Neural crest cell (in vitro differentiated cells): ENCODE measurements at places on chromosomes 12 and 14. TPM values are rescaled to one million over a fixed set of nuclear protein-coding genes. Genes with fewer than 3 reads are reported as not detected.

- H3K36me3 ChIP-seq: no peaks in the 10 kb centered on the region
- H3K4me3 ChIP-seq: no peak overlapping the region
- peak overlapping the region; percentile 86 for H3K27ac ChIP-seq
- H3K27me3 ChIP-seq: no peaks in the 10 kb centered on the region
- H3K4me1 ChIP-seq: peaks cover 18% of the 10 kb centered on the region
- DNase-seq: no peak
Measured at GRCh38 chr12:43337571-43338444, 214.2 kb downstream of the ADAMTS20 start.

Gene EPYC
- not detected in 2 replicates for total RNA-seq

GRCh38 chr12:12127304-12127703 lies 56.6 kb downstream of the BCL2L14 start:
- no peaks in the 10 kb centered on the region for H3K27me3 ChIP-seq
- no peak overlapping the region for H3K4me3 ChIP-seq
- H3K36me3 ChIP-seq: peaks cover 29% of the 10 kb centered on the region
- H3K4me1 ChIP-seq: no peaks in the 10 kb centered on the region

Gene TSFM
- 31.7 and 32.3 TPM in 2 replicates for total RNA-seq

DNA sequence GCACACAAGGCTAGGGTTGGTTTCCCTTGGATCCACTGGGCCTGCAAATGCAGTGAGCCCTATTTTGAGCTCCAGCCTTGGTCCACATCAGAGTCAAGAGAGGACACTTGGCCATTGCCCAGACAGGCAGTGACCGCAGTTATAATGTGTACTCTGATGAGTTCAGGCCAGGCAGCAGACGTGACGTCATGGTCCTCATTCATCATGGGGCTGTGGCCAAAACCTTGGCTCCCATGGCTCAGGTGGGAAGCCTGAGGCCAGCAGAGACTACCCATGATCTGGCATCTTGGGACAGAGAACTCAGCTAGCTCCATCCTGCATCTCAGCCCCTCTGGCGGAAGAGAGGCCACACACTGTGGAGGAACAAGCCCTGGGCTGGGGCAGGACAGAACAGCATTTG lies 16.4 kb downstream of the TMEM63C start:
- H3K4me1 ChIP-seq: no peaks in the 10 kb centered on the region
- peaks cover 9% of the 10 kb centered on the region for H3K27me3 ChIP-seq
- no peak overlapping the region for H3K4me3 ChIP-seq
- no peaks in the 10 kb centered on the region for H3K36me3 ChIP-seq
- H3K27ac ChIP-seq: no peak overlapping the region
- DNase-seq: no peak

Gene SPTB
- 0.16 and 0.18 TPM in 2 replicates for total RNA-seq

- no peaks in the 10 kb centered on the region for H3K36me3 ChIP-seq
- peaks cover 50% of the 10 kb centered on the region for H3K4me1 ChIP-seq
- H3K27me3 ChIP-seq: no peaks in the 10 kb centered on the region
- no peak overlapping the region for H3K27ac ChIP-seq
- DNase-seq: no peak
Measured at GRCh38 chr12:13749389-13749788, 232.0 kb downstream of the GRIN2B start.

Gene SLC5A8
- total RNA-seq: not detected in 2 replicates

DNA sequence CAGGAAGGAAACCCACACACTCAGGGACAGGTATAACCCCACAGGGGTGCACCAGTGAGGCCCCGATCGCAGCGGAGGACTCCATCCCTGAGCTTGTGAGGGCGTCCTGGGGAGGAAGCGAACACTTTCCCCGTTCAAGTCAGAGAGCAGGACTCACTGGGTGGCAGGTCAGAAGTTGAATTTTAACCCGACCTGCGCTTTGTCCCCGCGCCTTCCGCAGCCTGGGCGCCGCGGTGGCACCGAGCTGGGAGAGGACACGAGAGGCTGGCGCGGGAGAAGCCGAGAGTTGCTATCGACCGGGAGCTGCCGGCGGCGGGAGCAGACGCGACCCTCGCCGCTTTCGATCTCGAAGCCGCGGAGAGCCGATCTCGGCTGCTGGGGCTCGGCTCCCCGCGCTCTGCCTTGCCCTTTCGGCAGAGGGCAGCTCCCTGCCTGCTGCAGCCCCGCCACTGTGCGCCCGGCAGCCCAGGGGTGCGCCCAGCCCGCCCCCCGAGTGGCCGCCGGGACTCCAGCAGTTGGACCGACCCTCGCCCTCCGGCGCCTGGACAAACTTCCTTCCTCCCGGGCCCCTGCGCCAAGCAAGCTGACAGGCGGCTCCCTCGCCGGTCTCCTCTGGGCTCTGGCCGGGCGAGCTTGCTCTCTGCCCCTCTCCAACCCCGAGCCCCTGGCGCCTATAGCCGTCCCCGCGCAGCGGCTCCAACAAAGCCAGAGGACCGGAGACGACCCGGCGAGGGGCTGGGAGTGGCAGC lies 918 bp downstream of the LIN7A start:
- H3K27ac ChIP-seq: peak overlapping the region; percentile 60
- peaks cover 44% of the 10 kb centered on the region for H3K27me3 ChIP-seq
- peak overlapping the region; percentile 96 for H3K4me3 ChIP-seq
- peak; percentile 49 for DNase-seq
- H3K36me3 ChIP-seq: no peaks in the 10 kb centered on the region

DNA sequence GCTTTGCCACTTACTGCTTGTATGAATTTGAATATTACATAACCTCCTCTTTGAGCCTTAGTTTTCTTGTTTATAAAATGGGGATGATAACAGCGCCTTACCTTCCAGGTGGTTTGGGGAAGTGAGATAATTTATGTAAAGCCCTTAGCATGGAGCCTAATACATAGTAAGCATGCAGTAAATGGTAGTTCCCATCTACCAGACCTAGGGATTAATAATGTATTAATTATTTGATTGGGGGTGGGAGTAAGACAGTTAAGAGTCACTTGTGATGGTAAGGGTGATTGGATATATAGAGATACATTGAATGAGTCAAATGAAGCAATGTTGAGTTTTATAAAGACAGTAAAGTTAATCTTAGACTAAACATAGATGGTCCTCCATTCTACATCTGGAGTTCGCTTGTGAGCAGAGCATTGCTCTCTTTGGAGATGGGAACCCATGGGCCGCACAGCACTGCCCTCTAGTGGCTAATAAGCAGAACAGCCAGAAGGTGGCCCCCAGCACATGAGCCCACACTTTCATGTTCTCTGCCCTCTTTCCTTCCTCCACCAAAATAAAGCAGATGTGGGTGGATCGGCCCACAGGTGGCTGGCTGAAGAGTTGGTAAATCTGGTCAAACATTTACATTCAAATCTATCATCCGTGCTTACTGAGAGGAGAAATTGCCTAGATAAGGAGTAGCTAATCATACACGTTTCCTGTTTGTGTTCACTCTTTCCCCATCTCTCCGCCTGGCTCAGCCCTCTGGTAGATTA lies 26.5 kb upstream of the TAMALIN start:
- peaks cover 12% of the 10 kb centered on the region for H3K36me3 ChIP-seq
- no peaks in the 10 kb centered on the region for H3K27me3 ChIP-seq
- no peak overlapping the region for H3K27ac ChIP-seq
- no peak overlapping the region for H3K4me3 ChIP-seq
- H3K4me1 ChIP-seq: peaks cover under 1% of the 10 kb centered on the region

DNA sequence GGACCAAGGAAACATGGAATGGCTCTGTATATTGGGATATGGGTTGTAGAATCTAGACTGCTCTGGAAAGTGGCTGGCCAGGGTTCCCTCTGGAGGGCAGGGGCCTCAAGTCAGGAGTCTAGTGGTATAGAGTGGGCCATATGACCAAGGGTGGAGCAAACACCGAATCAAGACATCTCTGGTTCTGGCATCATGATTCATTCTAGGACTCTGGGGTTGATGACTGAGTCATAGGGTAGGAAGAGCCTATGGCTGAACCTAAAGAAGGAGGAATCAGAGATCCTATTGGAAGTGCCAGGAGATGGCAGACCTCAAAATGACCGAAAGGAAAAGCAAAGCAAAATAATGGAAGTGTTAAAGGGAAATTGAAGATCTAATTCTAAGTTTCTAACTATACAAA lies 356.4 kb upstream of the PRICKLE1 start:
- no peak overlapping the region for H3K4me3 ChIP-seq
- H3K36me3 ChIP-seq: peaks cover 15% of the 10 kb centered on the region
- no peaks in the 10 kb centered on the region for H3K4me1 ChIP-seq
- no peak for DNase-seq
- no peak overlapping the region for H3K27ac ChIP-seq

Gene COCH
- 16.8 and 16.9 TPM in 2 replicates for total RNA-seq

Gene CDC42BPB
- 94.4 and 94.8 TPM in 2 replicates for total RNA-seq

Gene TMEM117
- total RNA-seq: 7.3 and 7.6 TPM in 2 replicates

- H3K27ac ChIP-seq: peak overlapping the region; percentile 74
- peak overlapping the region; percentile 72 for H3K4me3 ChIP-seq
- DNase-seq: no peak
- H3K27me3 ChIP-seq: peaks cover 19% of the 10 kb centered on the region
- peaks cover 26% of the 10 kb centered on the region for H3K36me3 ChIP-seq
Measured at GRCh38 chr12:6542209-6543009, 8.1 kb downstream of the GAPDH start.

Gene PLA2G1B
- total RNA-seq: not detected in 2 replicates

- H3K27me3 ChIP-seq: peaks cover 98% of the 10 kb centered on the region
- no peaks in the 10 kb centered on the region for H3K36me3 ChIP-seq
- H3K4me1 ChIP-seq: no peaks in the 10 kb centered on the region
- DNase-seq: no peak
- H3K4me3 ChIP-seq: no peak overlapping the region
Measured at GRCh38 chr12:113991224-113992044, 25.3 kb upstream of the RBM19 start.

Gene FAM222A
- total RNA-seq: 12.5 and 13.9 TPM in 2 replicates

DNA sequence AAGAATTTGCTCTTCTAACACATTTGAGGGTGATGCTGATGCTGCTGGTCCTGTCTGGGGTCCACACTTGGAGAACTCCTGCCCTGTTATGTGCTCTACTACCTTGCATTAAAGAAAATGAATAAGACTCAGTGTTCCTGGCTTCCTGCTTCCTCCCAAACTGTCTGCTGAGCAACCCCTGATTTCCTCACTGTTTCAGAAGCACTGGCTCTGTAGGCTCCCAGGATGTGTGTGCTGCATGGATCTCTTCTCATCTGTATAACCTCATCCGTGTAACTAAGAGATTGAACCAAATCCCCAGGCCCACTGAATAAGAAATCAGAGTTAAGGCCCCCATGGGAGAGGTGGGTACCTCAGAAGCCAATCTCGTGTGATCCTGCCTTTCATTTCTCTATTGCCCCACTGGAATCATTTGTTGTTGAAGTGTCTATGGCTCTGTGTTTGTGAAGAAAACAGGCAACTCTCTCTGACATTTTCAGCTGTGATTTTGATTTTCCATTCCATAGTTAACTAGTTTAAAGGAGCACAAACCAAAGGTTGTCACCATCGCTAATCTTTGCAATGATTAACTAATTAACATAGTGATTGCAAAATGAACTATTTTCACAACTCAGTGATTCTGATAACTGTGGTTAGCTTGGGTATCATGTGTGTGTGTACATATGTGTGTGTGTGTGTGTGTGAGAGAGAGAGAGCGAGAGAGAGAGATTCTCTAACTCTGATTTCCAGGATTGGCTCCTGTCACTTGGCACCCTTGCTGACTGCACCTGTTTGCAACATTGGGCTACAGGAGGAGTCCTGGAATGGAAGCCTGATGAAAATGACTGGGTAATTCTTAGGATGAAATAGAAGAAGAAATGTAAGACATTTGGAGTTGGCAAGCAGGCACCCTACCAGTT lies 196.2 kb downstream of the SLC38A4 start:
- H3K4me3 ChIP-seq: no peak overlapping the region
- no peaks in the 10 kb centered on the region for H3K27me3 ChIP-seq
- no peaks in the 10 kb centered on the region for H3K4me1 ChIP-seq

GRCh38 chr14:73680821-73681220 lies 33.4 kb downstream of the PNMA1 start:
- no peaks in the 10 kb centered on the region for H3K4me1 ChIP-seq
- H3K27me3 ChIP-seq: no peaks in the 10 kb centered on the region
- no peak overlapping the region for H3K27ac ChIP-seq
- no peak for DNase-seq

GRCh38 chr14:56122301-56122700 lies 4.1 kb downstream of the PELI2 start:
- H3K4me3 ChIP-seq: no peak overlapping the region
- H3K4me1 ChIP-seq: peaks cover 32% of the 10 kb centered on the region
- peaks cover 14% of the 10 kb centered on the region for H3K27me3 ChIP-seq
- no peaks in the 10 kb centered on the region for H3K36me3 ChIP-seq
- H3K27ac ChIP-seq: no peak overlapping the region

DNA sequence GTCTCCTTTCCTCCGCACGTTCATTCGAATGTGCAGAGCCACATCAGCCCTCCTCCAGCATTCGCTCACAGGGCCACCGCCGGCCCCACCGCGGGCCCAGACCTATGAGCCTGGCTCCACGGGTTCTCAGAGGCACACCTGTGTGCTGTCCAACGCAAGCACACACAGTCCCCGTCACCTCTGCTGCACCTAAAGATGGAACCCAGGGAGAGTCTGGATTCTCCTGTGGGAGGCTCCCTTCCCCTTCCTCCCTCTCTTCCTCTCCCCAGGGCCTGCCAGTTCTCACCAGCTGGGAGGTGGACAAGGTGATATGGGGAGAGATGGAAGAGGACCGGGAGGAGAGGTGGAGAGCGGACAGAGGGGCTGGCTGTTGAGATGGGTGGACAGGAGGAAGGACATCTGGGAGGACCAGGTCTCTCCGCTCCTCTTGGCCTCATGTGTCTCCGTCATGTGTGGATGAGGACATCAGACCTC lies 4.9 kb upstream of the AQP6 start:
- no peak overlapping the region for H3K4me3 ChIP-seq
- no peaks in the 10 kb centered on the region for H3K36me3 ChIP-seq
- no peaks in the 10 kb centered on the region for H3K4me1 ChIP-seq

Gene STXBP6
- total RNA-seq: 6.8 and 7.2 TPM in 2 replicates

- DNase-seq: no peak
- no peaks in the 10 kb centered on the region for H3K36me3 ChIP-seq
- H3K4me1 ChIP-seq: no peaks in the 10 kb centered on the region
- no peak overlapping the region for H3K4me3 ChIP-seq
- no peak overlapping the region for H3K27ac ChIP-seq
Measured at GRCh38 chr12:64890873-64891468, 66.5 kb downstream of the TBC1D30 start.

GRCh38 chr12:22802883-22803630 lies 178.1 kb downstream of the ETNK1 start:
- H3K36me3 ChIP-seq: no peaks in the 10 kb centered on the region
- H3K27ac ChIP-seq: no peak overlapping the region
- H3K4me3 ChIP-seq: no peak overlapping the region
- no peaks in the 10 kb centered on the region for H3K27me3 ChIP-seq

Gene TSHR
- not detected in 2 replicates for total RNA-seq

- H3K27ac ChIP-seq: no peak overlapping the region
- H3K36me3 ChIP-seq: peaks cover under 1% of the 10 kb centered on the region
- no peak overlapping the region for H3K4me3 ChIP-seq
- H3K27me3 ChIP-seq: no peaks in the 10 kb centered on the region
- no peak for DNase-seq
Measured at GRCh38 chr12:130433834-130434233, 96.1 kb downstream of the PIWIL1 start.

GRCh38 chr14:89563471-89563870 lies 146.4 kb upstream of the FOXN3 start:
- no peaks in the 10 kb centered on the region for H3K36me3 ChIP-seq
- H3K4me3 ChIP-seq: no peak overlapping the region
- no peaks in the 10 kb centered on the region for H3K27me3 ChIP-seq
- no peak for DNase-seq

Gene ACOT6
- not detected in 2 replicates for total RNA-seq
